ENCODE measurements at places on chromosomes 5 and 9.

DNA sequence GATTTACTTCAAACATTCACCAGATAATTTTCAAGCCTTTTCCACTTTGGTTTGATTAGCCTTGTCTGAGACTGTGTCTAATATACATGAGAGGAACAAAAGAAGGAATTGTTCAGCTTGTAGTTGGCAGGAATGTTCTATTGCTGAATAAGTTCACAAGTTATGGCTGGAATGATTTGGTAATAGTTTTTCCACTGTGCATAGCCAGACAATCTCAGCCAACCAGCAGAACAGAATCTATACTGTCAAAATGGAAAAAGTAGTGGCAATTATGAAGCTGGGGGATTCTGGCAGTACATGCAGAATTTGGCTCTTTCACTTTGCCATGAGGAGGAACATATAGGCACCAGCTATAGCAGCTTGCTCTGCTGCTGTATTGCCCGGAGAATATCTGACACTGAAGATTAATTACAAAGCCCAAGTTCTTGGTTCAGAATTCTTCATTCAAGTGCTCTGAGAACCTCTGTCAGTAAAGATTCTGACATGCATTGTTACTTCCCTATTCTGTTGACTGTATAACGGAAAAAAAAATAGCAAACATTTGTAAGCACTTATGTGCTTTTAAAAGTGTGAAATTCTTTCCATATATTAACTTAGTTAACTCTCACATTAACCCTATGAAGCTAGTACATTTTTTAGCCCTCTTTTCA is 150.6 kb downstream of the PRR16 start:
- no peak for DNase-seq

GRCh38 chr9:120917929-120918762 is 8.4 kb downstream of the TRAF1 start:
- no peak for DNase-seq

- no peak for DNase-seq
These were observed 455.7 kb upstream of the NUDT12 start for GRCh38 chr5:104018299-104018698.

GRCh38 chr9:79210541-79211243 is 361.1 kb upstream of the TLE4 start:
- DNase-seq = no peak

DNA sequence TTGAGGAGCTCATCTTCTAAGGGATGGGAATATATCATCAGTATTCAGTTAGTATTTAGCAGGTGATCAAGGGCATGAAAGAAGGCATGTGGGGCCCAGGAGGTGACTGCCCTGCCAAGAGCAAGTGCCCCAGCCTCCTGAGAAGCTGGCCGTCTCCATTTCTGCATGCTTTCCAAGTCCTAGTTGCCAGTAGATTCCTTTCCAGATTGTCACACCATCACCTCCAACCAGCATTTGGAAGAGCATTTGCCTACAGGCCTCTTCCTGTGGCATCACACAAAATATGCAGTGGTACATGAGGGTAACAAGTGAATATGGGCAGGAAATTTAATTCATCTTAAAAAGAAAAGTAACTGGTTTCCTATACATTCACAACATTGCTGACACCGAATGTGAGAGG is 7.5 kb downstream of the TNFAIP8 start:
- DNase-seq = no peak

- no peak for DNase-seq
These were observed 57.2 kb upstream of the GHR start for GRCh38 chr5:42366051-42366450.

DNA sequence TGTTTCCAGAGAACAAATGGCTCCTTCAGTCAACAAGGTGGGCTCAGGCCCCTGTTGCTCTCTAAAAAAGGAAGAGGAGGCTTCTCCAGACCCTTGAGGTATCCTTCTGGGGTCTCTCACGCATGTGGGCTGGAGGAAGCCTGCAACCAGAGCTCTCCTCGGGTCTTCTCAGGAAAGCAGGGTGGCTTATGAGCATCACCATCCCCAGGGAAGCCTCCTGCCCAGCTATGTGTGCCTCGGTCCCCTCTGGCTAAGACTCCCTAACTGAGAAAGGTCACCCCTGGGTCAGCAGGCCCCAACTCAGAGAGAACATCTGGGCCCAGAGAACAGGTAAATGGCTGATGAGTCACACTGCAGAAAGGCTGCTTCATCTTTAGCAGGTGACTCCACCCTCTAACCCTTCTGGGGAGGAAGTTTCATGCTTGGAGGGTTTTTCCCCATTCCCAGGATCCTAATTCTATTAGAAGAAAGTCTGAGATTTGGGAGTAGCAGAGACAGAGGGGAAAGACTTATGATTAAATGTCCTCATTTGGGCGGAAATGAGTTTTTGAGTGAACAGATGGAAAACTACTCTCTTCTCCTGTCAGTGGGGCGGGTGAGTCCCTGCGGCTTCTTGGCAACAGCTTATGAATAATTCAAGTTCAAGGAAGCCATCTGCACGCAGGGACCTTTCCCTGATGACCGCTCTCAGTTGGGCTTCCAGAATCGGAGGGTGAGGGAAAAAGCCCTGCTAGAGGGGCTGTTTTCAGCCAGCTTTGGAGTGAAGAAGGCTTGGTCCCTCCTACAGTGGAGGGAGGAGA is 41.9 kb downstream of the TGFBI start:
- DNase-seq = no peak

DNA sequence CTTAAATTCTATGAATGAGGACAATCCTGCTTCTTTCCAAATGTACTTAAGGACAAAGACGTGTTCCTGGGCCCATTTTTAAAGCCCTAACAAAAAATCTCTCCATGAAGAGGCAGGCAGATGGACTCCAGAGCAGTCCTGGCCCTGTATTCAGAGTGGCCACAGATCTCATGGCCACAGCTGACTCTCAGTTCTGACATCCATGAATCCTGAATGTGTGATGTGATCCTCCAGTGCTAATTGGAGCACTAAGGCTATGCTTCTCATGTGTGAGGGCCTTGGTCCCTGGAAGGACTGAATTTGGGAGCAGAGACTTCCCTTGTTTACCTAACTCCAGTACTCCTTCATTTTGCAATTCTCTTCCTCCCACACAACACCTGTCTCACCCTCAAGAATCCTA is 373.0 kb downstream of the AGTPBP1 start:
- no peak for DNase-seq

GRCh38 chr9:87725356-87725899 is 491 bp upstream of the CTSL start:
- DNase-seq = no peak

DNA sequence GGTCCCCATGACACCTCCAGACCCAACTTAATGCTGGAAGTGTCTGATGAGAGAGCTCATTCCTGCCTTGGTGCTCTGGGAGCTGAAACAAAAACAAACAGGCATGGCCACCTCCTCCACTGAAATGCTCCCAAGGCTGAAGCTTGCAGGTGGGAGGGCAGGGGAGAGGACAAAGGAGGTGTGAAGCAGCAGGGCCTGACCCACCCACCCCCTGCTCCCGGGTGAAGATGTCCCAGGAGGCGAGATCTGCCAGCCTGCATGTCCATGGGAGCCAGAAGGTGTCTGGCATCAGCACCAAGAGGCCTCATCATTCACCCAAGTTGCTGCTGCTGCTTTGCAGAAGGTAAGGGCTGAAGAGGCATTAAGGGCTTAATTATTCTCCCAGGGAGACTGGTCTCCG is 4.2 kb upstream of the CCIN start:
- DNase-seq = no peak

GRCh38 chr5:175129121-175129520 is 314.9 kb downstream of the DRD1 start:
- DNase-seq = no peak

- no peak for DNase-seq
These were observed 113.3 kb downstream of the PPP2R2B start for GRCh38 chr5:146765089-146765832.

GRCh38 chr5:64295101-64295500 is 129.5 kb downstream of the RNF180 start:
- DNase-seq = no peak

GRCh38 chr5:147805030-147805454 is 22.5 kb upstream of the JAKMIP2 start:
- DNase-seq = no peak

DNA sequence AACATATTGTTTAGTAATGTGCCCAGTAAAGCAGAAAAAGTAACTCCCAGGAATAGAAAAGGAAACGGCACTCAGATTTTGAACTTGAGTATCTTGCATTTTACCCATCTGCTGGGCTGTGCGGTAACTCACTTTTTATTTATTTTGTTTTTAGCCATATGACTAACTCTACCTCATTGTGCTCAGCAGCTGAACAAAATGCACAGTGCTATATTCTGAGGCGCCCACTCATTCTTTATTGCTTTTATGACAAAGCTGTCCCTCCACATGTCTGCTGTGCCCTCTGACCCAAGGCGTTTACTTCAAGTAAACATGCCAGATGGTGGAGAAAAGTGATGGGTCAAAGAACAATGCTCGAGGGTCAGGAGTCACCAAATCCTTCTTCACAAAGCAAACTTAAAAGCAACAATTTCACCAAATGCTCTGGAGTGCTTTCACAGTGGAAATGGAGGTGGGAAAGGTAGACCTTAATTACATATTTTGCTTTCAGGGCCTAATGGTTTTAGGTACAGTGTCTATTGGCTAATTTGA is 215.2 kb upstream of the ELAVL2 start:
- DNase-seq = no peak

DNA sequence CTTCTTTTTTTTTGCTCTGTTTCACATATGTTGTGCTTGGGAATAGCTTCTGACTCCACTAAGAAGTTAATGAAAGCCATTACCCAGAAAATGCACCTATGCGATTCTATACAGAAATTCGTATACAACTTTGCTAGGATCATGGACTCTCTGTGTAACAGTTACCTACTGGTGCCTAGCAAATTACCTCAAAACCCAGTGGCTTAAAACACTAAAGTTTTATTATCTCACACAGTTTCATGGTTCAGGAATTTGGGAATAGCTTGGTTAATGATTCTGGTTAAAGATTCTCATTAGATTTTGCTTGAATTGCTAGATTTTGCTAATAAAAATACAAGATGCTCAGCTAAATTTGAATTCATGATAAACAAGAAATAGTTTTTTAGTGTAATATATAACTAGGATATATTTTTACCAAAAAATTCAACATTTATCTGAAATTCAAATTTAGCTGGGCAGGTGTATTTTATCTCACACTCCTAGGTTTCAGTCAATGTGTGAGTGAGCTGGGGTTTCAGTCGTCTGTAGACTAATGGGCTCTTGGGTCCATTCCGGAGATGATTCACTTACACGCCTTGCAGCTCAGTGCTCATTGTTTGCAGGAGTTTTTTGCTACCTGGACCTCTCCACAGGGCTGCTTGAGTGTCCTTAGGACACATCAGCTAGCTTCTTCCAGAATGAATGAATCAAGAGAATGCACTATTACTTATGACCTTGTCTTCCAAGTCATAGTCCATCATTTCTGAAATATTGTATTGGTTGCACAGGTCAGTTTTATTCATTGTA is 75.1 kb downstream of the MROH2B start:
- DNase-seq = no peak

DNA sequence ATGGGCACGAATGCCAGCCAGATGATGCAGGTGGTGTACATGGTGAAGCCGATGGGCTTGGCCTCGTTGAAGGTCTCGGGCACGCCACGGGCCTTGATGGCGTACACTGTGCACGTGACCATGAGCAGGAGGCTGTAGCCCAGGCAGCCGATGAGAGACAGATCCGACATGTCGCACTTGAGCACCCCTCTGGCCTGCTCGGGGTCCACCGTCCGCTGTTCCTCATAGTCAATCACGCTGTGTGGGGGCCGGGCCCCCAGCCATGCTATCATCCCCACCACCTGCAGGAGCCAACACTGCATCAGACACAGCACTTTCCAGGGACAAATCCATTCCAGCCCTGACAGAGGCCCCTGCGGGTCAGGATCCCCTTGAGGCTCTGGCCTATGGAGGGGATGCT is 12.2 kb downstream of the GRM6 start:
- DNase-seq = no peak

GRCh38 chr9:2321523-2322148 is 300.0 kb upstream of the VLDLR start:
- no peak for DNase-seq

DNA sequence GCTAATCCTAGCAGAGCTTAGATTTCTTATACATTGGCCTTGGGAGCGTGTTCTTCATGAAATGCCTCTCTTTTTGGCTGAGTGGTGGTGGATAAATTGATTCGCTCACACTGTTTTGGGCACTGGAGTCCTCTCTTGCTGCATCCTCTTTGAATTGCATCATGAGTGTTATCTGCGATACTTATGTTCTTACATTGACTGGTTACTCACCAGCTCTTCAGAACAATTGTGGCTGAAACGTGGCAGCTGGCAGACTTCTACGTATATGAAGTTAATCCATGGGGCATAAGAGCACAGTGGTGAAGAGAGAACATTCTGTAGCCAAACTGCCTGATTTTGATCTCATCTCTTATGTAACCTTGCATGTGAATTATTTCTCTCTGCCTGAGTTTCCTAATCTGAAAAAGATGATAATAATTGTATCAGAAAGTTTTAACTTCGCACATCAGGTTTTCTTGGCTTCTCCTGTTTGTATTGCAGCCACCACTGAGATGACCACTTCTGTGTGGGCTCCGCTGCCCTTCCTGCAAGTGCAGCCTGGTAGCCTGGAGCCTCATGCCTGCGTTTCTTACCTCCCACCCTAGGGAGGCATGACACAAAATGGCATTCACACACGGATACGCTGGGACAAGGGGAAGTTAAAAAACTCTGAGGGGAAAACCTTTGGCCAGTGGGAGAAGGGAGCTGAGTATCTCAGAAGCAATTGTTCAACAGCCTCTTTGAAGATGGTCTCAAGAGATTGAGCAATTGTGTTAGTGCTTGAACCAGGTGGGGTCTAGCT is 295.2 kb downstream of the ARHGAP26 start:
- DNase-seq = no peak

- DNase-seq = no peak
These were observed 56.1 kb downstream of the ANKRD55 start for GRCh38 chr5:56176871-56177533.

DNA sequence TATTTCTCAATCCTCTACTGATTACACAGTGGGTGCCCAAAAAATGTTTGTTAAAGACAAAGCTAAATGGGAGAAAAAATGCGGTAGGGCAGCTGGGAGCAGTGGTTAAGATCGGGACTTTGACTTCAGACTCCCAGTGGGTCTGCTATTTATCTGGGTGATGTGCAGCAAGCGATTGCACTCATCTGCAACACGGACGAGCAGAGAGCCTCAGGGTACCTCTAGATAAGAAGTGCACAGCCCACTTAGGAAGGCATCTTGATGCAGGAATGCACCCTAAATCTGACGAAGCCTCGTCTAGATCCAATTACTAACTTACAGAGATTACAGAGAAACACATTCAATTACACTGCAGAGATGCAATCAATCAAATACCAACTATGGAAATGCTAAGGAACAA is 4.0 kb downstream of the MAPK9 start:
- no peak for DNase-seq

DNA sequence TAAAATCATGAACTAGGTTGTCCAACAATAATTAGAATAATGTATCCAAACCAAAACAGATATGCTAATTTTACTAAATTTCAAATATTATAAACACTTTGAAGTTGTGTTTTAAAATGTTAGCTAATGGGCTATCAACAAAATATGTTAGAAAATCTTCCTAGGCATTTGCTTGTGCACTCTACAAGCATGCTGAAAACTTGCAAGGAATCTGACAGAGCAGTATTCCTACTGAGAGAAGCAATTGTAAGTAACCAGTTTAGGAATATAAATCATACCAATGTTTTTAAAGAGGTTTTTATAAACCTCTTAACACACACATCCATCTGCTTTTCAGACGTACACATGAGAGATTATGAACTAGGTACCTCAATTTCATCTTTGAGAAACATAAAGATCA is 228.4 kb upstream of the TBCA start:
- no peak for DNase-seq

GRCh38 chr5:157902449-157903116 is 43.6 kb upstream of the CLINT1 start:
- DNase-seq = no peak

All from activated T-cell treated with anti-CD3 and anti-CD28 coated beads, Interleukin-2, amount 50 U/mL, for 24 hours (primary cell).